Bronchial epithelial cell (primary cell): ENCODE measurements at places on chromosomes 4 and X.

GRCh38 chr4:123977641-123978081 is 581.1 kb downstream of the SPRY1 start:
- peak; percentile 68 for DNase-seq

DNA sequence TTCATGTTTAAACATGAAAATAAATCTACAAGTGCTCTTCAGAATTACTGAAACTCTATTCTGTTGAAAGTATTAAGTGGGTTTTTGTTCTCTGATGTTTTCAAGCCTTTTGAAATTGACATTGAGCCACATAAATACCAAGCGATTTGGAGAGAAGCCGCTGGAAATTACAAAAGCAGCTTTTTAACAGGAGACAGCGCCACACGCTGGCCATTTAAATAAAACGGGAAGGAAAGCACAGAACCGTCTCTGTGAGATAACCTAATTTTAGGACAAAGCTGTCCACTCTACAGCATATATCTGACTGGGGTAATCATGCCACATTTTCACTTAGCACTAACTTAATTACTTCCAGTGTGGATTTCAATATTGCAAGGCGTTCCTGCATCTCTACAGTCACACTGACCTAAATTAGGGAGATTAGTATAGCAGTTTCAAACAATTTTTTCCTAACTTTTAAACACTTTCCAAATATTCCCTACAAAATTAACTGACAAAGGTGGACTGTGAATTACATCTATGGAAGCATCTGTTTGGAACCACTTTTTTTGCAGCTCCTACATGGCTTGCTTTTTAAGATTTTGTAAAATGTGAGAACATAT is 6.8 kb upstream of the ANOS1 start:
- no peak for DNase-seq

GRCh38 chr4:7855731-7856130 is 83.9 kb downstream of the AFAP1 start:
- no peak for DNase-seq

- DNase-seq: no peak
Observed at GRCh38 chr4:189355590-189355989, 585.1 kb upstream of the FRG1 start.

DNA sequence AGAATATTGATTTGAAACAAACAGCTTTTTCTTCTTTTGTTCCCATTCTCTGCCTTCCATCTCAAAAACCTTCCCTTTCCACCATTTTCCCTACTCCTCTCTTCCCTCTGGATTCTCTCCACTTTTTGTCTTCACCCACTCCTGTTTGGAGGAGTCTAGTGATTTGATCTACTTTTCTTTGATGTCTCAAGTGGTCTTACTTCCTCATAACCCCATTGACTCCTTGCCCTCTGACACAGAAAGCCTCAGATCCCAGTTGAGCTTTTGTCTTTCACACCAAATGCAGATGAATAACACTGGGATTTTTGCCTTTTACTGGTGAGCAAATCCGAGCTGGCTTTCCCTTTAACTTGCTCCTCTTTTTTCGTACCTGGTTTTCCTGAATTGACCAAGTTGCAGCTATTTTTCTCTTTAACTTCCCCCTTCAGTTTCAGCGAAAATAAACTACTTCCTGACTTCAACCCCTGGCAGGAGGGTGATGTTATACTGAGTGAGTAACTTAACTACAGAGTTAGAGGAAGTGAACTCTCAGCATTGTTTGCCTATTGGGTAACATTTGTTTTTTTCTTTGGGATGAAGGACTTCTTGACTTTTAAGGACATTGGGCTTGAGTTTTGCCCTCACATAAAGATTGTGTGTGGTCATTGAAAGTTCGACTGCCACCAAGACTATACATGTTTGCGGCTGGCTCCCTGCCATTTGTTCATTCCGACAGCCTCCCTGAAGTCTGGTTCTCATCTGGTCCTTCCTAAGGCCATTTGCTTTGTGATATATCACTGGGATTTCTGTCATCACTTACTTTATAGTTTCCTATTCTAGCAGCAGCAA is 392.8 kb upstream of the NR3C2 start:
- peak; percentile 95 for DNase-seq

DNA sequence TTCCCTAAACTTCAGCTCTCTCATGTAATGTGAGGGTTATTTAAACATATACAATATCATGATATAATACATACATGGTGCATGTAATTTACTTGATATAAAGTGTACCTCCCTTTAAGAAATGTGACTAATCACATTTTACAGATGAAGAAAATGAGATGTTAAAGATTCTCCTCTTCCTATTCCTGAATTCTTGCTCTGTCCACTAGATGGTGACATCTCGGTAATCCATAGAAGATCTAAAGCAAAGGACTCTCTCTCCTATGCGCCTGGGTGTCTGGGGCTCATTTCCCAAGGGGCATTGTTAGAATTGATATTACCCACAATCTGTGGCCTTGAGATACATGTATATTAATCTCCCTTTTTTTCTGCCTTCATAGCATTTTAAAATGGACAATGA is 804.9 kb downstream of the RAB28 start:
- no peak for DNase-seq

DNA sequence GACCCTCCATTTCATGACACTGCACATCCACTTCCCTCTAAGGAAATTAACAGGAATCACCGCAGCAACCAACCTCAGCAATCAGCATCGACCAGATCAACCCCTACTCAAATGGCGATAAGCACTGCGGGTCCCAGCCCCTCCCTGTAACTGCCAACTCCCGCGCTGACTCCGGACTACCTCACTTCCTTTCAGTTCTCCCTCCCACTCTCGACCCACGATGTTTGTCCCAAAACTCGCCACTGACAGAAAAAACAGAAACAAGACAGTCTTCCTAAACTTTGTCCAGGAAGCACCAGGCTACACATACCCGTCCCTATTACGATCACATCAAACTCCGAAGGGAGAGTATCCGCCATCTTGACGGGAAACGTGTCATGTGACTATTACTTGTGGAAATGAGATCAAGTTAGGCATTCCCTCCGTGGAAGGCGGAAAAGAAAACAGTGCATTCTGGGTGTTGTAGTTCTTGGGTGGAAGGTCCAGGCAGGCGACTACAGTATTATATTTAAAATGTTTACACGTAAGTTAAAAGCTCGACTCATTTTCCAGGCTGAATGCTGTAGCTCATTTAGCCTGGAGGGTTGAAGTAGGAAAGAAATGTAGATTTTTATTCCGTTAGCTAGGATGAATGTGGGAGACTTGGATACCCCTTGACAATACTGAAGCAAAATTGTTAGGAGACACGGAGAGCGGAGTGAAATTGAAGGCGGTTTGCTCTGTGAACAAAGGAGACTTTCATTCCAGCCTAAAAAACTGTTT is at the start of gene CHM:
Gene CHM, minus strand, starts transcription at position 385 of the 762 bp plus-strand sequence. Its CDS starts 26 bp downstream, at position 359.
- DNase-seq: peak; percentile 83

GRCh38 chrX:106039920-106040319 is 1.4 kb upstream of the SERPINA7 start:
- DNase-seq: peak; percentile 17

DNA sequence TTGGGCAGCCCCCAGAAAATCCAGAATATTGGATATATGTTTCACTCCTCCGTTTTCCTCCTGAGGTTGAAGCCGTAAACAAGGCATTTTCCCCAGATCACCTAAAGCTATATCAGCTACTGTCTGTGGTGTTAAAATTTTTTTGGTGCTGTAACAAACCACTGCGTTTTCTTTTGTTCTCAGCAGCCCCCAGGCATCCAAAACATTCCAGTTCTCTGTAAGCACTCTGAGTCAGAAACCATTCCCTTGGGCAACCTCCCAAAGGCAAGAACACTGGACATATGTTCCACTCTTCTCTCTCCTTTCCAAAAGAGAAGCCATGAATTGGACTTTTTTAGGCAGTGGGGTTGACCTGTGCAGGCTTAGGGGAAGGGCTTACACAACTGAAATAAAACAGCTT is 310.9 kb downstream of the MID1IP1 start:
- peak; percentile 42 for DNase-seq

GRCh38 chrX:120406638-120407037 is 44.7 kb downstream of the ATP1B4 start:
- DNase-seq: no peak

GRCh38 chr4:37450309-37450708 is 205.8 kb downstream of the NWD2 start:
- no peak for DNase-seq

DNA sequence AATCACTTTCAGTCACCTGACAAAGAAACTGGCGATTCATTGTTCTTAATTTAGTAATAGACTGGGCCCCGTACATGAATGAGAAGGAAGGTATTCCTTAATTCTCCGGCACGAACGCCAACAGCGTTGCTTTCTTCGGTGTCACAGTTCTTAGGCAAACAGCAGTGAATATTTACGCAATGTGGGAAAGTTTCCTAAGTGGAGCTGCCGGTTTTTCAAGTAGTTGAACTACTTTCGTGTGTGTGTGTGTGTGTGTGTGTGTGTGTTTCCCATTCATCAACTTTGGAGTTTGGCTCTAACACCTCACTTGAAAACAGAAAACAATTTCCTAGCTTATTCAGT is 651 bp downstream of the NXT2 start:
- DNase-seq: peak; percentile 90

GRCh38 chr4:120798570-120798969 is 124.0 kb downstream of the PRDM5 start:
- DNase-seq: no peak

GRCh38 chrX:115017455-115017854 is at the start of gene IL13RA2:
IL13RA2 (minus strand) TSS chrX:115017616; CDS start chrX:115017269, 347 bp downstream.
- no peak for DNase-seq

DNA sequence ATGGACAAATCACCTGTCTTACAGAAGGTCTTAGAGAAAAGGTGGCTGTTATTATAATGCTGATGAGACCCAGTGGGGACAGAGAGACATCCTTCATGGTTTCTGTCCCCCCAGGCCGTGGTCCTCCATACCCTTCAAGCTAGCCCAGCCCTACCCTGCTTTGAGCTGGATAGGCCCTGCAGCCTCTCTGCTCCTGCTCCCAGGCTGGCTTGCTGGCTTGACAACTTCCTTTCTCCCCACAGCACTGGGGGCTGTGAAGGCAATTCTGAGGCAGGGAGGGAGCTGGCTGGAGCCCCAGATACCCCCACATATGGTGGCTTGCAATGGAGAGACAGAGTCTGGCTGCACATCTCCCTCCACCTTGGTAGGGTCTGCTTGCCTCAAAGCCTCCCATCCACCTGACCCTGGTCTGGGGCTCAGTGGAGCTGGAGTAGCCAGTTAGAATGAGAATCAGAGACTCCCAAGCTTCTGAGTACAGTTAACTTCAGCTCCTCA is 118.2 kb downstream of the PJA1 start:
- DNase-seq: no peak

- DNase-seq: peak; percentile 50
Observed at GRCh38 chr4:88965053-88965452, 91.9 kb downstream of the FAM13A start.

DNA sequence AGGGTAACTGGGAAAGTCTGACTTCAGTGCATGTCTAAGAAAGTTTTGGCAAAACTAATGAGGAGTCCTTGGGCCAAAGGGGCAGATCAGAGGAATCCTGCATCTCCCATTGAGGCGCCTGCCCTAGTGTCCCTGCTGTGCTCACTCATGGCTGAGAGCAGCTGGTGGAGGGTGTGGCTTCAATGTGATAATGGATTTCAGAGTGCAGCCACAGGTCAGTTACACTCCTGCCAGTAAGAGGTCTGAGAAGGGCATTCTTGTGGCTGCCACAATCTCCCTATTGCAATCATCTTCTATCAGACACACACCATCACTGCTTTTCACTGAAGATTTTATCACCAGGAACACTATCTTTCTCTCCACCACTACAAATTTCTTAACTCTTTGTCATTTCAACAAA is 457.1 kb downstream of the MID1IP1 start:
- no peak for DNase-seq

- DNase-seq: no peak
Observed at GRCh38 chr4:38769857-38770256, 12.9 kb downstream of the TLR10 start.

- DNase-seq: no peak
Observed at GRCh38 chr4:65391814-65392213, 278.5 kb downstream of the EPHA5 start.

- DNase-seq: no peak
Observed at GRCh38 chr4:172845281-172845680, 323.3 kb upstream of the GALNT7 start.

GRCh38 chrX:39725928-39726619 is 371.7 kb downstream of the BCOR start:
- peak; percentile 15 for DNase-seq

DNA sequence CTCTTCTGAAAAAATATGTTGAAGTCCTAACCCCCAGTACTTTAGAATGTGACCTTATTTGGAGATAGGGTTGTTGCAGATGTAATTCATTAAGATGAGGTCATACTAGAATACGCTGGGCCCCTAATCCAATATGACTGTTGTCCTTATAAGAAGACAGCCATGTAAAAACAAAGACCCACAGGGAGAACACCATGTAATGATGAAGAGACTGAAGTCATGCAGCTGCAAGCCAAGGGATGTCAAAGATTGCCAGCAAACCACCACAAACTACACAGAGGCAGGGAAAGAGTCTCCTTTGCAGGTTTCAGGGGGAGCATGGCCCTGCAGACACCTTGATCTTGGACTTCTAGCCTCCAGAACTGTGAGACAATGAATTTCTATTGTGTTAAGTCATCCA is 37.4 kb downstream of the CXorf58 start:
- no peak for DNase-seq

GRCh38 chrX:149365061-149365460 is 140.0 kb downstream of the IDS start:
- DNase-seq: peak; percentile 0

GRCh38 chr4:151446208-151446607 is 37.2 kb downstream of the FHIP1A start:
- DNase-seq: no peak

- no peak for DNase-seq
Observed at GRCh38 chr4:122762966-122763716, 30.6 kb downstream of the BBS12 start.

DNA sequence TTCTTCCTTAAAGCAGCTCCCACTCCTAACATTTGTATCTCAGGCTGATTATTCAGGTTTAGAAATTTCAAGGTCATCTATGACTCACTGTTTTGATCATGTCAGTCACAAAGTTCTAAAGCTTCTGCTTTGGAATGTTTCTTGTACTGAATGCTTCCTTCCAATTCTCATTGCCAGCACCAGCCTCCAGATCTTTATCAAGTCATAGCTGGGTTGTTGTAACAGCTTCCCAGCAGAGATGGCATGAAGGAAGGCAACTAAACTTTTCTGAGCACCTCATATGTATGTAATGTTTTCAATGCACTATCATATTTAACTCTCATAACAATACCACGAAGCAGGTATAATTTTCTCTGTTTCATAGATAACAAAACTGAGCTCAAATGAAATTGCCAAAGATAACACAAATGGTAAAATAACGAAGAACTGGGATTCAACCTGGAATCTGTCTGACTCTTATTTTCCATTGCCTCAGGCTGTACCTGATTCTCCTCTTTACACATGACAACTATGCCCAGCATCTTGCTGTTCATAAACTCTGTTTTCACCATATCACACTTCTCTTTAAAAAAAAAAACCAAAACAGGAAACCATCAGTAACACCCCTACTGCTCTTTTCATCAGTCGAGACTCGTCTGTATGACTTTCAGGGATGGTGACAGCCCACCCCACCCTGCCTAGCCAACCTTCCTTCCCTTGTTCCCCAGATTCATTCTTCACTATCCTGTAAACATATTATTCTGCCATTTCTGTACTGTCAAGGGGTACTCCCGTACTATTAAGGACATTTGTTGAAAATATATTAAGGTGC is 13.4 kb downstream of the TRPC3 start:
- DNase-seq: no peak
